NCI-H187 (cell line): ENCODE measurements at places on chromosomes 7 and 10.

GRCh38 chr10:118968060-118968459 is 61.5 kb upstream of the NANOS1 start:
- no peak for DNase-seq

GRCh38 chr7:36880108-36880507 is 155.8 kb upstream of the AOAH start:
- no peak for DNase-seq

DNA sequence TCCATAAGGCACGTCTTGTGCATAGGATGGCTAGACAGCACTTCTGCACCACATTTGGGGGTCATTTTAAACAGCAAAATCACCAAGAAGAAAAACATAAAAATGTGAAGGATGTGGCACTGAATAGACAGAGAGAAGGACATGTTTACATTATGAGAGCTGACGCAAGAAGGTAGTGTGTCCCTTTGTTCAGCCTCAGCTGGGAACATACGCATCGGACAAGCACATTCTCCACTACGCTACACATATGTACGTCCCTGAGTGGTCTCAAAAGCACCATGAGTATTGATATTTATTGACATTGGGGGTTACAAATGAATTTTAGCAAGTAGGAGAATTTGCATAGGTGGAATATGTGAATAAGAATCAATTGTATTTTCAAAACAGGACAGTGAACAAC is 20.2 kb downstream of the DDC start:
- no peak for DNase-seq

GRCh38 chr10:29596826-29597225 is 37.9 kb downstream of the SVIL start:
- DNase-seq = no peak
